ENCODE measurements at places on chromosomes 3 and 15. TPM values are rescaled to one million over a fixed set of nuclear protein-coding genes. Genes with fewer than 3 reads are reported as not detected.
A peak's percentile ranks its signal among the peaks of the same experiment; 100 is the strongest.

The FOXB1 gene
- total RNA-seq: not detected

The C3orf80 gene
- 1.1 TPM for total RNA-seq

The BUB1B gene
- 0.41 TPM for total RNA-seq

The TF gene
- total RNA-seq: 2.2 TPM

The CLDN11 gene
- 2.7 TPM for total RNA-seq

The BNC1 gene
- 1.2 TPM for total RNA-seq

The SMAD6 gene
- 73.3 TPM for total RNA-seq

The ECE2 gene
- not detected for total RNA-seq

DNA sequence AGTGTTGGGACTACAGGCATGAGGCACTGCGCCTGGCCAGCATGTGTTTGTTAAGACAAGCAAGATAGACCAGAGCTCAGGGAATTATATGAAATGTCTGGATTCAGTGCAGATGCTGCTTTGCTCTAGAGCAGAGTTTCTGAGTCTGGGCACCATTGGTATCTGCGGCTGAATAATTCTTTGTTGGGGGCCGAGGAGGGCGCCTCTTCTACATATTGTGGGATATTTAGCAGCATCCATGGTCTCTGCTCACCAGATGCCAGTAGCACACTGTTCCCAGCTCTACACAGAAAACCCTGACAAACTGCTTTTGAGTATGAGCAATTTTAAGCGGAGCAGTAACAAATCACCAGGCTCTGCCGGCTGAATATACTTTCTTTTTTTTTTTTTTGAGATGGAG lies 3.6 kb upstream of the LDHAL6B start:
- no peak for DNase-seq

DNA sequence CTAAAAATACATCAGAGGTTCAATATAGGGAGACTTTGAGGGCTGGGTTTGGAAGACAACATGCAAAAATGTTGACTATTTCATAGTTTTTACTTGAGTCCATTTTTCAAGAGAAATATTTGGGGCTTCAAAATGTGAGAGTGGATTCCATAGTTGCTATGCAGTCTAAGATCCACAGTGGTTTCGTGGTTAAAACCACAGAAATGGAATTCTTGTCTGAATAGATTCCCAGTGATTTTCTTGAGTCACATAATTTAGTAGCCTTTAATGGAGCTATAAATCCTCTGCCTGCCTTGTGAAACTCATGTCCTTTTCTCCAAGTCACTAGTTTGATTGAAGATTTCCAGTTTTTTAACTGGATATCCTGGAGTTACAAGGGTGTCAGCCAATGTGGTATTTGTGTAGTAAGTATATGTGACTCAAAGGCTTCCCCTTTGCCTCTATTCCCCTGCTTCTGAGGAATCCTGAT lies 94.7 kb upstream of the RBMS3 start:
- no peak for DNase-seq

- no peak for DNase-seq
These were observed 213.3 kb downstream of the SLC9A9 start for GRCh38 chr3:143634991-143635390.

- DNase-seq: no peak
These were observed 53.0 kb downstream of the STARD5 start for GRCh38 chr15:81270781-81271491.

DNA sequence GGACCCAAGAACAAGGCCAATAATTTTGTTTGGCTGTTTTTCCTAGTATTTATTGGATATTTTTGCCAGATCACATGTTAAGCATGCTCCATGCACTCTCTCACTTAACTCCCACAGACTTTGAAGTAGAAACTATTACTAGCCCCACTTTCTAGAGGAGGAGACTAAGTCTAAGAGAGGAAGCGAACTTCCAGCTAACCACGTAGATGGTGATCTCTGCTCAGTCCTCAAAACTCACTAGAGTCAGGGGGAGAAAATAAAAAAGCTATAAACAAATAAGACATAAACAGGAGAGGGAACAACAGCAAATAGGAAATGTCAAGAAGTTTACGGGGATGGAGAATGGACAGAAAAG lies 481.0 kb upstream of the PROK2 start:
- DNase-seq: no peak

GRCh38 chr15:55615445-55615844 lies 27.3 kb upstream of the PYGO1 start:
- no peak for DNase-seq

DNA sequence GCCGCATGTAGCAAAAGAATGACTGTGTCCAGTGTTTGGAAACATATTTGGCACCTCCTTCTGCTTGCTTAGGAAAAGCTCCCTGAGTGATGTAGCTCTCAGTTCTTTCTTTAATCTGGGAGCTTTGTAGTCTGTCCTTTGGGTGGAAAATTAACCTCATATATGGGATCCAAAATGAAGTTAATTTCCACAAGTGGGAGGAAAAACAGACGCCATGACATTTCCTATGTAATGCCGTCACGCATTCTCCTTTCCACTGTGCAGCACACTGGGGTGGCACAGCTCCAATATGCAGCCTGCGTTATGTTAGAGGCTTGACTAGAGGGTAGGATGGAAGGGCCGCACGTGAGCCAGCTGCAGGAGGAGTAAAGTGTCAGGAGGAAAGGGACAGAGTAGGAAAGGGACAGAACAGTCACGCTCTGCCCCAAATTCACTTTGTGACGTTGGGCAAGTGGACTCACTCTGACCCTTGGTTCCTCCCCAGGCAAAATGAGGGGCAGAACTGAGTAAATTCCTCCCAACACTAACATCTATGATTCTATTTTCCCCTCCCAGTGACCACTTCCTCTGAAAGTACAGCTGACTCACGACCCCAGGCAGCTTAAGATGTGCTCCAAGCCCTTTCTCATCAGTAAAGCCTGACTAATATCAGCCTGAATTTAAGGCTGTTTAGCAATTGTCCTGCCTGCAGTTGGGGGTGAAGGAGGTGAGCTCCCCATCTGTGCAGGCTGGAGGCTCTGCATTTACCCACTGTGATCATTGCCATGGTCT lies 176.5 kb upstream of the PFN2 start:
- peak; percentile 22 for DNase-seq

GRCh38 chr3:13160619-13161018 lies 87.4 kb upstream of the IQSEC1 start:
- DNase-seq: no peak

- DNase-seq: no peak
These were observed 24.6 kb downstream of the HLTF start for GRCh38 chr3:149061776-149062175.

DNA sequence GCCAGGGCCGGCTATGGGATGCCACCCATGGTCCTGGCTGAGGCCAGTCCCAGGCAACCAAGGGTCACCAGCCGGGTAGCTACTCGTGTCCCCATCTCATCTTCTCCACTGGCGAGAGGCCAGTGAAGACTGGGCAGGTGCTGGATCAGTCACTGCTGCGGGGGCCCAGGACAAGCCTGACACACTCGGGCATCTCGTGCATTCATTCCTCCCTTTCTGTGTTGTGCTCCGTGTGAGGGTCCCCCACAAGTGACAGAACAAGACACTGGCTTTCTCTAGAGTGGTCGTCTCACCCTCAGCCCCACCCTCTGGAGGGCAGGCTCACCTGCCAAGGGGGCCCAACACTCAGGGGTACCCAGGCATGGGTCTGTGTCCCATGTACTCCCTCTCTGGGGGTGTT lies 48.4 kb downstream of the ROPN1B start:
- no peak for DNase-seq

DNA sequence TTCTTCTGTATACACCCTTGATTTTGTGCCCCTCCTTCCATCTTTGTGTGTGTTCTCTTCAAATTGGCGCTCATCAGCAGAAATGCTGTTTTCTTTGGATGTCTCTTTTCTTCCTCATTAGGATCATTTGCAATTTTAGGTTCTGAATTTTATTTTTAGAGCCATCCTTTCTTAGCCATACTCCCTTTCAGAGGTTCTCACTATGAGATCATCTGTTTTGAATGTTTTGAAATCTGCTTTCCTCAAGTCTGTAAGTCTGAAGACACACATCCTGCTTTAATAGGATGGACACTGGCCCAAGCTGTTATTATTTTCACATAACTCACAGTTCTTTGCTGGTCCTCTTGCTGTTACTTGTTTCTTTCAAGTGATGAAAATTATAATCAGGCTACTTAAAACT lies 124.8 kb downstream of the BDH1 start:
- no peak for DNase-seq

GRCh38 chr15:85630311-85630710 lies 164.4 kb downstream of the KLHL25 start:
- DNase-seq: no peak

- DNase-seq: no peak
These were observed 349.6 kb downstream of the ZIC1 start for GRCh38 chr3:147758771-147759170.

GRCh38 chr15:81000144-81000623 lies 539 bp upstream of the TLNRD1 start:
- no peak for DNase-seq

- no peak for DNase-seq
These were observed 57.4 kb downstream of the CDAN1 start for GRCh38 chr15:42679285-42680141.

DNA sequence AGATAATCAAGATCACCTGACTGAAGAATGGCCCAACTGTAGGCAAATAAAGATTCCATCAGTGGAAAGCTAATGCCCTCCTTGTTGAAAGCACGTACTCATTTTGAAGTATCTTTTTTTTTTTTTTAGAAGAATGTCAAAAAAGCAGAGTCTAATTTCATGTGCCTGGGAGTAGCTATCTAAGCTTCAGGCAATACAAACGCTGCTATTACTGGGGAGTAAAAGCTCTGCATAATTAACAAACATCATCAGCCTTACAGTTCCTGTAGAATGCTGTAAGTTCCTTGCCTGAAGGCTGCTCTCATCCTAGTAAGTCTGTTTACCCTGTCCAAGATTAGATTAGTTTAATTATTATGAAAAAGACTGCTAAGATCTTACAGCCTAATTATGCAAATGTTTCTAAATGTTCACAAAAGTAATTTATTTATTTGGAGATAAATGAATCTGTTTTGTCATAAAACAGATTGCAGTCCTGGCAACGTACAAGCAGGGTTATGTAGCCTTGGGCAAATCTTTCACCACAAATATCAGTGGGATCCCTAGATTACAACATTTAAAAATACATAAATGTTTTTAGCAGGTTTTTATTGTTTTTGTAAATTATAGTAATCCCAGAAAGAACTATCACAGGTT lies 451.3 kb upstream of the AGTR1 start:
- DNase-seq: no peak
